Cardiac septum (tissue), 1 donor: ENCODE measurements at places on chromosomes 16 and 17. TPM values are rescaled to one million over a fixed set of nuclear protein-coding genes. Genes with fewer than 3 reads are reported as not detected.

DNA sequence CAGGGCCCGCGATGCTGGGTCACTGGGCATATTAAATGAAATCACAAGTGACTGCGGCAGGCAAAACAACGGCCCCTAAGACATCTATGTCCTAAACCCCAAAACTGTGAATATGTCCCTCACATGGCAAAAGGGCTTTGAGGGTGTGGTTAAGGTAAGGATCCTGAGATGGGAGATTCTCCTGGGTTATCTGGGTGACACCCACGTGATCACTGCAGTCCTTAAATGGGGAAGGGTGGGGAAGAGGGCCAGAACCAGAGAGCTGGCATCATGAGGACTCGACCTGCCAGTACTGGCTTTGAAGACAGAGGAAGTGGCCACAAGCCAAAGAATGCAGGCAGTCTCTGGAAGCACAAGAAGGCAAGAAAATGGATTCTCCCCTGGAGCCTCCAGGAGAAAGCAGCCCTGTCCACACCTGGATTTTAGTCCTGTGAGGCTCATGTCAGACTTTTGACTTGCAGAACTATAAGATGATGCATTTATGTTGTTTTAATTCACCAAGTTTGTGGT lies 12.5 kb downstream of the COTL1 start:
- DNase-seq, result no peak

Gene HIGD1B
- 10.3 TPM for total RNA-seq

DNA sequence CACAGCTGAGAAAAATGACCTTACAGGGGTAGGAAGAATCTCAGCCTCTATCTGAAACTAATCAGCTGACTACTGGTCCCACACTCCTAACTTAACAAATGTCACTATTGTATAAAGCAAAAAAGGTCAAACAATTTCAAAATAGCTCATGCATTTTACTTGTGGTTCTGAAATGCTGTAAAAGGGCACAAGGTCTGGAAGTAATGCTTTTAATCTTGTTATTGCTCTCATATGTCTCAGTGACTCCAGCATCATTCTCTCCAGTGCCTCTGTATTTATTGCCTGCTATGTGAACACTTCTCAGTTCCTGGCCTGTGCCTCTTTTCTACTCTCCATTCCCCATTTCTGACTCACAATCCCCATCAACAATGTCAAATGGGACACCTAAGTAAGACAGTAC lies 937.7 kb downstream of the CDH11 start:
- DNase-seq, result no peak

GRCh38 chr16:83806731-83807130 lies 1.0 kb upstream of the HSBP1 start:
- DNase-seq, result no peak
